ENCODE measurements at places on chromosomes 11 and 22.

GRCh38 chr11:69320326-69320725, 26.4 kb downstream of the MYEOV start:
- DNase-seq: no peak

DNA sequence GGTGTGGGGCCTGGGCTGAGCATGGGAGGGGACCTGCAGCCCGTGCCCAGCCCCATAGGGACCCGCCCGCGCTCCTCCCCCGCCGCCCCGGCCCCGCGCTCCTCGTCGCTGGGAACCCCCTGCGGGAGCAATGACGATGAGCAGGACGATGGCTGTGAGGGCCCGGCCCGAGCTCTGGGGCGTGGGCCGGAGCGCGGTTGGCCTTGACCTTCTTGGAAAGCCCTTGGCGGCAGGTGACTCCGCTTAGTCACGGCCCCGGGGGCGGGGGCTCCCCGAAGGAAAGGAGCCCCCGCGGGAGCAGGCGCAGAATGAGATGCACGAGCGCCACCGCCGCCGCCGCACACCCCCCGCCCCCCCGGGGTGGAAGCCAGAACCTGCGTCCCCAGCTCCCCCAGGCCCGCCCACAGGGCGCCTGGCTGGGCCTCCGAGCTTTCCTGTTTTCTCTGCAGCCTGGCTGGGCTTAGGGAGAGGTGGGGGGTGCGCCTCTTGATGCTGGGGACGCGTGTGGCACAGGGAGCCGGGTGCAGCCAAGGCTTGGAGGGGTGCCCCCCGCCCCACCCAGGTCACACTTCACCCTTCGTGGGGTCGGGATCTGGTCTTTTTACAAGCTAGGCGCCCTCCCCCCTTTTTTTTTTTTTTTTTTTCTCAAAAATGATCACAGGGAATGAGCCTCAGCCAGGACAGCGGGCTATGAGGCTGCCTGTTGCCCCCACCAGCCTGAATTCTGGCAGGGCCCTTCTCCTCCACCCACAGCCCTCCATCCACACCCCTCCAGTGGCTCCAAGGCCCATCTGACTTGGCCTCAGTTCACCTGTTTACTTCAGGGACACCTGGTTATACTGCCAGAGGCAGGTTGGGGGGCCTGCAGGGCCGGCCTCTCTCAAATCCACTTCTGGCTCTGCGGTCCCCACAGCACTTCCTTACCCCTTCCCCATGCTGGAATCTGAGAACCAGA, 17.9 kb downstream of the CRELD2 start:
- DNase-seq: peak; percentile 98

GRCh38 chr11:10192036-10192435, 102.0 kb downstream of the SBF2 start:
- no peak for DNase-seq

- peak; percentile 66 for DNase-seq
Observed at GRCh38 chr11:44634401-44635281, 69.2 kb downstream of the CD82 start.

GRCh38 chr11:12069066-12069676, 41.2 kb upstream of the MICAL2 start:
- peak; percentile 22 for DNase-seq

DNA sequence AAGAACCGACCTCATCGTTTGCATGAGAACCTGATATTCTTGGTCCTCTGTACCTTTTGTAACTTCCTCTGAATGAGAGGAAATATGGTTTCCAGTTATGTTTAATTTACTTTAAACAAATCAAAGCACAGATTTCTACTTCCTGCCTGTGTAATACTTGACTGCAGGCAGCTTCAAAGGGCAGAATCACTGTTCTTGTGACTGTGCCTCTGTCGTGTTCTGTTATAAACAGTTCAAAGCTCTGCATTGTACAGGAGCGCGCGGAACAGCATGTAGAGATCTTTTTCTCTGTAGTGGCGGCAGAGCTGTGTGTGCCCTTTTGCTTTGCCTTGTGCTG, 73.2 kb upstream of the CLDN5 start:
- DNase-seq: no peak

DNA sequence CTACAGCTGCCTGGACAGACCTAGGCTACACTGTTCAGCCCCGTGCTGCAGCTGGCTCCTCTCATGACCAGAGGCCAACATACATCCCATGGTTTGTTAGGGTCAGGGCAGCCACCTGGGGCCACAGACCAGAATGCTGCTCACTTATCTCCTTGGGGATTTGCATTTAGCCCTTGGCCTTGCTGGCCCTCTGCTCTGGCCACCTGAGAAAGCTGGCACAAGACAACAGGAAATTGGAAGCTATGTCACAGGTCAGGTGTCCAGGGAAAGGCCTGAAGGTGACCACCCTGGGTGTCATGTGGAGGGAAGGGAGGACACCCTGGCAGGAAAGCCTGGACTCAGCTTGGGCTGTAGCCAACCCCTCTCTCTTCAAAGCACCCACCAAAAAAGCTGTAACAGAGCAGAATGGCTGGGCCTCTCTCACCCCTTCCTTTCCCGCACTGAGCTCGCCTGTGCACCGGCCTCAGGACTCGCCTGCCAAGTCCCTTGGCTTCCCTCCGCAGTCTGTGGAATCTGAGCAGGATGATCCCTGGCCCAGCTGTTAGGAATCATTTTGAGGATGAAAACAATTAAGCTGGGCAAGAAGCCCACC, 86.3 kb downstream of the SNX19 start:
- no peak for DNase-seq

DNA sequence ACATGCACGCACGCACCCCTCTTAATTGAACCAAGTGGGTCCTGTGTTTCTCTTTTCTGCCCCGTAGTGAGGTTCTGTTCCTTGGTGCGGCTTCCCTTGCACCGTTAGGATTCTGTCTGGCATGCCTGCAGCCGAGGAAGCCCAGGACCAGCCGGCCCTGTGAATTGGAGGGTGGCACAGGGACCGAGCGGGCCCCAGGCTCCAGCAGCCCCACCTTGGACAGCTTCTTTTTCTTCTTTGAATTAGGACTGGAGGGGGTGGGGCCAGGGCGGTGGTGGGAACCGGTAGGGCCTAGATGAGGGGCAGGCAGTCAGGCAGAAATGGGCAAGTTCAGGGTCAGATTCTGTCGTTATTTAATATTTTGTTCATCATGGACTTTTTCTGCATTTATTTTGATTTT, 94.7 kb downstream of the MPPED1 start:
- DNase-seq: no peak

DNA sequence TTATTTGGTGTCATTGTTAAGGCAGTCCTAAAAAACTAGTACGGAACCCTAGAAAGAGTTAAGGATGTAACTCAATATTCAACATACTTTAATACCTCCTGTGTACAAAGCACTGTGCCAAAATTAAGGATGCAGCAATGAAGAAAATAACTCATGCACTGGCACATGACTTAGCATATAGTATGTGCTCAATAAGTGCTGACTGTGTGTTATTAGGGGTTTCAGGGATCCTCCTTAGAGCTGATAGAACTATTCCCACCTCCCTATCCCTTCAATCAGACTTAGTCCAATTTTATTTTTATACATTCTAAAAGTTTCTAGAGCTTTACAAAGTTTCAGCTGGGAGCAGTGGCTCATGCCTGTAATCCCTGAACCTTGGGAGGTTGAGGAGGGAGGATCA, 6.1 kb upstream of the FEZ1 start:
- DNase-seq: no peak

- DNase-seq: no peak
Observed at GRCh38 chr11:57072640-57073039, 83.9 kb downstream of the OR5AK2 start.

DNA sequence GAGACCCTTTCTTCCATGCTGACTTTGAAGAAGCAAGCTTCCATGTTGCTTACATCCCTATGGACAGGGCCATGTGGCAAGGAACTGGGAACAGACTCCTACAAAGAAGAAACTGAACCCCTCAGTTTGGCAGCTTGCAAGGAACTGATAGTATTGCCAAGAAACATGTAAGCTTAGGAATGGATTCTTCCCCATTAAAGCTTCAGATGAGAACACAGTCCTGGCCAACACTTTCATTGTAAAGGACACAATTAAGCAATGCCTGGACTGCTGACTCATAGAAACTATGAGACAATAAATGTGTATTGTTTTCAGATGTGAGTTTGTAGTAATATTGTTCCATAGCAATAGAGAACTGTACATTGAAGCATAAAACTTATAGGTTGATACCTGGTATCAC, 82.4 kb downstream of the AASDHPPT start:
- DNase-seq: no peak

DNA sequence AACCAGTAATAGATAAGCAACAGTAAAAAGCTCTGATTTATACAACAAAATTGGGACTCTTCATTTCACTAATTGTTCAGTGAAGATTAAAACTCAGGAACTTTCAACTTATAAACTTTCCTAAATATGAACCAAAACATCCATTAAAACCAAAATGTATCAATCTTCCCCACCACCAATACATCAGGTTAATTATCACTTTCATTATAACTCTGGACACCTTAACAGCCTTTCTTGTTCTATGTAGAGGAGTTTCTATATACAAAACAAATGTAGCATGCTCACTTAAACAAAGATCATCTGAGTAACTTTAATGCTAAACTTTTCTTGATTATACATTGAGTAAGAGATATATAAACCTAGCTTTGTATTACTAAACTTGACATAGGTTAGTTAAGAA, 74.7 kb downstream of the ST14 start:
- no peak for DNase-seq

DNA sequence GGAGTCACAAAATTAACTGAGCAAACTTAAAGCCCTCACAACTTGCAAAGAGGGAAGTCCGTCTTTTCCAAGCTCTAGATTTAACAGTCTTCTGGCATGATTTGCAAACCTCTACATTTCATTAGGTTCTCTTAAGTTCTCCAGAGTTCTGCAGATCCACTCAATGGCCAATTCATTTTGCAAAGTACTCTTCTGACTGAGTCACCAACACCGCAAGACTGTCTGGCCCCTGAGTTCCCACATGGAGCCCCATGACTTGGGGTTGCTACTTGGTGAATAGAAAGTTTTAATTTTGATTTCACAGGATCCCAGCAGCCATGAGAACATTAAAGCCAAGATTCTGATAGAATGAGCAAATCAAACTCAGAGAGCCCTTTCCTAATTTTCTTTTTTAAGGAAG, 134.5 kb downstream of the PLEKHA7 start:
- DNase-seq: no peak

DNA sequence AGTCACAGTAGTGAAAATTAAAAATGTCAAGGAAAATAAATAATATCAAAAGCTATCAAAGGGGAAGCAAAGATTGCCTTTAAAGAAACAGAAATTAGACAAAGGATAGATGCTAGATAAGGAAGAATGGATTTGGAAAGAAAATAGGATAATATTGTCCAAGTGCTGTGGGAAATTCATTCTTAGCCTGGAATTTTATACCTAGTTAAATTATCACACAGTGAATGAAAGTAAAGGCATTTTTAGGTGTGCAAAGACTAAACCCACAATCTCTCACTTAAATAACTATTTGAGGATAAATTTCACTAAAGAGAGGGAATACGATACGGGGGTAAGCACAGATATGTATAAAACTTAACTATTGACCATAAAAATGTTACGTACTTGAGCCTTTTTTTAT, 511.1 kb downstream of the TMEM135 start:
- DNase-seq: no peak

Measured in activated CD8-positive, alpha-beta memory T cell treated with anti-CD3 and anti-CD28 coated beads, Interleukin-2, amount 50 U/mL, for 48 hours (primary cell).